ENCODE measurements at places on chromosomes 3 and 15.
A peak's percentile ranks its signal among the peaks of the same experiment; 100 is the strongest.

GRCh38 chr3:13770170-13771169 lies 109.4 kb downstream of the WNT7A start:
- DNase-seq: no peak

GRCh38 chr3:137944593-137944992 lies 65.4 kb upstream of the CLDN18 start:
- no peak for DNase-seq

- DNase-seq: peak; percentile 64
These were observed 84.8 kb downstream of the PPCDC start for GRCh38 chr15:75107908-75108838.

DNA sequence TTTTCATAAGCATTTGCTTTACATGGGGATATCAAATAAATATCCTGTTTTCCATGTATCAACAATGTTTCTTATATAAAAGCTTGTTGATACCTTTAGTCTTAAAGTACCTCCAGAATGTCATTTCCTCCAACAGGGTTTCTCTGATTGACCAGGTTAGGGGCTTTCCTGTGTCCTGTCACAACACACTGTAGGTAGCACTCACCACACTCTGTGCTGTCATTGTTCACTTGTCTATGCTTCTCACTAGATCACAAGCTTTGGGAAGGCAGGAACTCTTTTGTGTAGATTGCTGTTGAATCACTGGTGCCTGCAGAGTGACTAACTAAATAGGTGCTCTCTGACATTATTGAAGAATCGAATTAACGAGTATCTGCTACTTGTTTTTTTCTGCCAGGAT lies 49.8 kb downstream of the USP50 start:
- DNase-seq: no peak

GRCh38 chr15:51842852-51843737 lies 13.6 kb downstream of the TMOD3 start:
- no peak for DNase-seq

- no peak for DNase-seq
These were observed 28.1 kb downstream of the ITGB5 start for GRCh38 chr3:124859025-124859424.

DNA sequence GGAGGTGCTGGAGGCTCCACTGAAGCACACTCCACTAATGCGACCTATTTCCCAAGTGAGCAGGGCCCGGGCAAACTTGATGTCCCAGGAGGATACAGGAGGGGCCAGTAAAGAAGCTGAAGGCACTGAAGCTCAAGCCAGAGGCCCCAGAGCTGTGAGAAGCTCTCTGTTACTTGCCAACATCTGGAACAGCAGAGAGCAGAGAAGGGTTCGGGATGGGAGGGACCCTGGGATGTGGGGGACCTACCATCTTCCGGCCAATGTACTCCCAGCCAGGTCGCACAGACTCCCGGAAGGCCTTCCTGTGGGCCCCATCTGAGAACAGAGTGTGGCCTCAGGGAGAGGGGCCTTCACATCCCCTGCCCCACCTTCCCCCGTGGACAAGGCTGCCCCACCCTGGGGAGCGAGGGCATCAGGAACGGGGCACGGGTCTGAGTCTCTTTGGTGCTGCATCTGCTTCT lies 3.1 kb downstream of the HHATL start:
- no peak for DNase-seq

- DNase-seq: no peak
These were observed 80.8 kb upstream of the SCN5A start for GRCh38 chr3:38730281-38730680.

- no peak for DNase-seq
These were observed 106.3 kb downstream of the STAG1 start for GRCh38 chr3:136645915-136646314.

GRCh38 chr15:25247407-25248038 lies 191.3 kb downstream of the UBE3A start:
- DNase-seq: no peak

- DNase-seq: no peak
These were observed 14.3 kb downstream of the LIMD1 start for GRCh38 chr3:45608885-45609284.

DNA sequence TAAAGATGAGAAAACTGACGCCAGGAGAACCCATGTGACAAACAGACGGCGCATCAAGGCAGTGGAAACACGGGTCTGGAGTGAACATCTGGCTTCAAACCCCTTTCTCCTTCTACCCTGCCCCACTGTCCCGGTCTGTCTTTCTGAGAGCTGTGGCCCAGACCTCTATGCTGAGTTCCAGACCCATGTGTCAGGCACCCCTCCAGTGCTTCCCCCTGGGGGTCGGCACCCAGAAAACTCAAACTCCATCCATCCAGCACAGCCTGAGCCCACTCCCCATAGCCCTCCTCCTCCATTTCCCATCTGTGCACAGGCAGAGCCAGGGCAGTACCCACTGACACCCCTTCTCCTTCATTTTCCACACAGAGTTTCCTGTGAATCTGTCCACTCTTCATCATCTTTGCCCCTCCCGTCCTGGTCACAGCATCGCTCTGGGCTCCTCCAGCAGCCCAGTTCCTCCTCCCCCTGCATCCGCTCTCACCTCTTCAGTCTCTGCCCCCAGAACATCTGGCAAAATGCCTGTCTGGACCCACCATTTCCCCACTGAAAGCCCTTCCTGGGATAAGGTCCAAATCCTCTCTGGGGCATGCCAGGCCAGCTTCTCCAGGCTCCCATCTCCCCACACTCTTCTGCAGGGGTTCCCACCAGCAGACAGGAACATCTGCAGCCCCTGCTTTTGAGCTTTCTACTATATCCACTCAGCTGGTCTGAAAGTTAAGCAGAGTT lies 2.9 kb downstream of the FAM240A start:
- DNase-seq: no peak

DNA sequence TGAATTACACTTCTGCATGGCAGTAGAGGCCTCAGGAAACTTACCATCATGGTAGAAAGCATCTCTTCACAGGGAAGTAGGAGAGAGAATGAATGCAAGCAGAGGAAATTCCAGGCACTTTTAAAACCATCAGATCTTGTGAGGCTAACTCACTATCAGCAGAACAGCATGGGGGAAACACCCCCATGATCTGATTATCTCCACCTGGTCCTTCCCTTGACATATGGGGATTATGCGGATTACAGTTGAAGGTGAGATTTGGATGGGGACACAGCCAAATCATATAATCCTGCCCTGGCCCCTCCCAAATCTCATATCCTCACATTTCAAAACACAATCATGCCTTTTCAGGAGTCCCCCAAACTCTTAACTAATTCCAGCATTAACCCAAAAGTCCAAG lies 691.1 kb downstream of the SI start:
- DNase-seq: no peak

- DNase-seq: no peak
These were observed 40.0 kb upstream of the FAM3D start for GRCh38 chr3:58706395-58707167.

- DNase-seq: no peak
These were observed 2.7 kb upstream of the ISL2 start for GRCh38 chr15:76333720-76334437.

GRCh38 chr3:144497452-144497851 lies 525.8 kb downstream of the DIPK2A start:
- no peak for DNase-seq

DNA sequence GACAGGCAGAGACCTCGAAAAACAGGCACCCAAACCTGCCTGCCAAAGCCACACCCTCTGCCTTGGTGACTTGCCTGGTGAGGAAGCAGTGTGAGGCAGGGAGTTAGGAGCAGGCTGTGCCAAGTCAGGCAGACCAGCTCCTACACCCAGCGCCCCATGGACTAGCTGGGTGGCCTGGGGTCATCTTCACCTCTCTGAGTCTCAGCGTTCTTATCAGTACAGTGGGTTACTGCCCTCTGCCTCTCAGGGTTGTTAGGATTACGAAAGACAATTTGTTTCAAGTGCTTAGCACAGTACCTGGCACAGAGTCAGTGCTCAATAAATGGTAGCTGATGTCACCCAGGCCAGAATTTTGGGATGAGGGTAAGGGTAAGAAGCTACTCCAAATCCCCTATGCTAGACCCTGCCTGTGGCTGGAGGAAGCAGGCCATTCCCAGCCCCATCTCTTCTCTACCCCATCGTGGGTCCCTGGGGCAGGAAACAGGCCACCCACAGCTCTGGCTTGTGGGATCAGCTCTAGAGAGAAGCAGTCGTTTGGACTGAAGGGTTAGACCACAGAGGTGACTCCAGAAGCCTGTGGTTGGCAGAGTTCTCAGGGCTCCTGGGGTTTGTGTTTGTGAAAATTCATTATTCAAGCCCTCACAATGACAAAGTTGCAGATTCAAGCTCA lies 10.1 kb downstream of the SLC51B start:
- DNase-seq: no peak

- DNase-seq: no peak
These were observed 21.9 kb downstream of the CYP8B1 start for GRCh38 chr3:42853739-42854302.

All from activated T-cell treated with anti-CD3 and anti-CD28 coated beads for 48 hours (primary cell).